LHCN-M2 (cell line): ENCODE measurements at places on chromosomes 16 and 17.

DNA sequence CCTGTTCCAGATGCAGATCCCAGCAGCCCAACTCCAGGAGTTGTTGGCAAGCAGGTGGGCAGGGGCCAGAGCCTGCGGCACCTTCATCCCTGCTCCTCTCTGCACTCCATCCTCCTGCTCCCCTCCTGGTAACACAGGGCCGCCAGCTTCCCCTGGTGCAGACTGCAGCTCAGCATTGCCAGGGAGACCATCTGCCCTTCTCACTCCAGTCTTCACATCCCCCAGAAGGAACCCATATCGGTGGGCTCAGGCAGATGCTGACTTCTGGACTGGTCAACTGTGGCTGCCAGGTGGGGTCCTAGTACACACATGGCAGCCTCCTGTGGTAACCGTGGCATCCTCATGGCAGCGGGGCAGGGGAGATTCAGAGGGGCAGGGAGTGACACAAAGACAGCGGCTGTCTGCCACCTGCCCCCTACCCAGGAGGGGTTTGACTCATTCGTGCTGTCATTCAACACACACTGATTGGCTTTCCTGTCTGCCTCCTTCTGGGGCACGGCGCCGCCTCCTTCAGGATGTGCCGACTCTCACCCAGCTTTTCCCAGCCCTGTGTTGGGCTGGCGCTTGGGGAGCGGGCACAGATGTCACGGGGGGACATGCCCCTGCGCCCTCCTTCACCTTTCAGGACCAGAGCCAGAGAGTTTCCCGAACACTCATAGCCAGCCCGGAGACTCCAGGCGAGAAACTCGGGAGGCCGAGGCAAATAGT, 120.9 kb downstream of the CMIP start:
- DNase-seq = no peak

GRCh38 chr16:12531937-12532336, 271.8 kb downstream of the CPPED1 start:
- DNase-seq = no peak

DNA sequence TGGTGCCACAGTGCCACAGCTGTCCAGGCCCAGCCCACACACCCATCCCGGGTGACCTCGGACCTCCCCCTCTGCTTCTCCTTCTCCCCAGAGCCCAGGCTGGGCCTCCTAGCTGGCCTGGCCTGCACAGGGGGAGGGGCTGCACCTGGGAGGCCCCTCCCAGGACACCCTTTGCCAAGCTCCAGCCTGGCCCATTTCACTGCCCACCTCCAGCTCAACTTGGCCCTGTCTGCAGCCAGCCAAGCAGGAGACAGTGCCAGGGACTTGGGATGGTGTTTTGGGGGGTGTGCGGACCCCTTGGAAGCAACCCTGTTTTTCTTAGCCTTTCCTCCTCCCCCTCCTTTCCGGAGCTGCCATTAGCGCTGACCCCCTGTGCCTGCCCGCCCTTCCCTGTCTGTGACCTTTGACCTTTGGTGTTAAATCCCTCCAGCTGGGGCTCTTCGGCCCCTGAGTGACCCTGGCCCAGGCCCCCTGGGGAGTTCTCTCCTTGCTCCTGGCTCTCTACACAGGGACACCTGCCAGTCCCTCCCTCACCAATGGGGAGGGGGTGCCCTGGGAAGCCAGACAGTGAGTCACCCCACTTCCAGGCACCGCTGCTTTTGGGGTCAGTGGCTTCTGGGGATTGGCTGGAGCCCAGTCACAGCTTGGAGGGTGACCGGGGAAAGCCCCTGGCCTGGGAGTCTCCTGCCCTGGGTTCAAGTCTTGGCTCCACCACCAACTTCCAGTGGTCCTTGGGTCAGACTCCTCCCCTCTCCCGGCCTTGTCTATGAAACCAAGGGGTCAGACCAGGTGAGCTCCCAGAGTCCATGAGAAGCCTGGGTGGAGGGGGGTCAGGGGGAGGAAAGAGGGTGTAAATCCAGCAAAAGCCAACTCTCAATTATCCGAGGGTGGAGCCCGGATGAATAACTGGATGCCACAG, 1.9 kb downstream of the GLIS2 start:
- DNase-seq = peak; percentile 34

DNA sequence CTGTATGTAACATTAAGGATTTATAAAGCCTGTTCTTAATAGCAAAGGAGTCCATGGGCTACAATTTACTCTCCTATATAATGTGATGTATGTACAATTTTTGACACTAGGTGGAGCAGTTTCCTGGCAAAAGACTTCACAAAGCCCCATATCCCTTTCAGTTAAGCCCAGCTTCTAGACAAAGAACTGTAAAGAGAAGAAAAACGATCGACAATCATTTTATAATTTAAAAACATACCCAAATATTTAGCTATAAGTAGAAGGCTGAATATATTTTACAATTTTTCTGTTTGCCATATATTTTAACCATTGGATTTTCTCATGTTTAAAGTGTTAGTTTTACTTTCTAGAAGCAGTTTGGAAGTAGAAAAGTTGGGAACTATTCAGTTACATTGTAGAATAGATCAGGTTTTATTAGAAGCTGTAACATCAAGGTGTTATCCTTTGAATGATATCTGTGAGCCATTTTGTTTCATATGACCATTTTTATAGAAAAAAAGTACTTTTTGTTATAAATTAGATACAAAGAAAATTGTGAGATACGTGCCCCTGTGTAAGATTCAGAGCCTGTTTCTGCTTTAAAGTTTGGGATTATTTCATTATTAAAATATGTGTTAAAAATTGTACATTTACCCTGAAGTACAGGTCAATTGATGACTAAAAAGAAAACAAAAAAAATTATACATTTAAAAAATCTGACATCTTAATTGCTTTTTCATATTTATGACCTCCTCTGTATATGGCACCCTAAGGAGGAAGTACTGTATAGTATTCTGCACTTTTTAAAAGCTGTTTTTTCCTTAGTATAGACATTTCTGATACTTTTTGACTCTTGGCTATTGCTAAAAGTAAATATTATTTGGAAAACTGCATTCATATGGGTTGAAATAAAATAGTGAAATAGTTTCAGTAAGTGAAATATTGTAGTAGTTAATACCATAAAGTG, 46.3 kb downstream of the VMP1 start:
- DNase-seq = peak; percentile 88

GRCh38 chr16:87140211-87141200, 176.7 kb downstream of the C16orf95 start:
- DNase-seq = no peak

GRCh38 chr17:4514206-4514605, 15.5 kb downstream of the SPNS2 start:
- DNase-seq = no peak

DNA sequence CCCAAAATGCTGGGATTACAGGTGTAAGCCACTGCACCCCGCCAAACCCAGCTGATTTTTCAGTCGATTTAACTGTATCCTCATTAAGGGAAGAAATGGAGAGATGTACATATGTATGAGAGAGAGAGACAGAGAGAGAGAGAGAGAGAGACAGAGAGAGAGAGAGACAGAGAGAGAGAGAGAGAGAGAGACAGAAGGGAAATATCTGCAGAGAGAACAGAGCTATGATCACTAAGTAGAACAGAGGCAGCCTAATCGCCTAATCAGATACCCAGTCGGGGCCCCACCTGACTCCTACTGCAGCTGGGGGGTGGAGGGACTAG, 70.0 kb downstream of the RBBP6 start:
- DNase-seq = no peak

GRCh38 chr17:73783945-73784603, 139.8 kb upstream of the SDK2 start:
- no peak for DNase-seq
